Renal cortex interstitium (tissue), 15 donors: ENCODE measurements at places on chromosomes 12 and 14. TPM values are rescaled to one million over a fixed set of nuclear protein-coding genes. Genes with fewer than 3 reads are reported as not detected.

Gene OR6C2
- not detected for polyA plus RNA-seq

Gene ACVRL1
- 37.0 TPM for polyA plus RNA-seq

Gene KLRC1
- 0.53 TPM for polyA plus RNA-seq

Gene PLA2G1B
- polyA plus RNA-seq: 0.50 TPM

Gene MFAP5
- polyA plus RNA-seq: 0.24 TPM

Gene NDUFA9
- polyA plus RNA-seq: 124 TPM

Gene TRHDE
- 23.0 TPM for polyA plus RNA-seq
